ENCODE measurements at places on chromosomes 7 and 10.

GRCh38 chr10:23094786-23095403 lies 484 bp upstream of the MSRB2 start:
- DNase-seq, result no peak

GRCh38 chr7:27118580-27118979 lies 12.0 kb downstream of the HOXA4 start:
- no peak for DNase-seq

GRCh38 chr7:45701701-45702510 lies 127.7 kb downstream of the ADCY1 start:
- no peak for DNase-seq

DNA sequence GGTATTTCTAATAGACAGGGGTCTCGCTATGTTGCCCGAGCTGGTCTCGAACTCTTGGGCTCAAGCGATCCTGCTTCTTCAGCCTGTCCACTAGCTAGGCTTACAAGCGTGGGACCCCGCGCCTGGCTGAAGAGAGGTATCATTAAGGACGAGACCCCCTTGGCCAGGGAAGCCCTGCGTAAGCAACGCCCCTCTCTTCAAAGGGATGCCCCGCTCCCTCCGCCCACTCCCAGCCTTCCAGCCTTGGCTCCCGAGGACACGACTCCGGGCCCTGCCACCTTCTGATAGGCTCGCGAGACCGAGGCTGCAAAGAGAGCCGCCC lies 220 bp upstream of the ZKSCAN5 start:
- DNase-seq, result no peak

DNA sequence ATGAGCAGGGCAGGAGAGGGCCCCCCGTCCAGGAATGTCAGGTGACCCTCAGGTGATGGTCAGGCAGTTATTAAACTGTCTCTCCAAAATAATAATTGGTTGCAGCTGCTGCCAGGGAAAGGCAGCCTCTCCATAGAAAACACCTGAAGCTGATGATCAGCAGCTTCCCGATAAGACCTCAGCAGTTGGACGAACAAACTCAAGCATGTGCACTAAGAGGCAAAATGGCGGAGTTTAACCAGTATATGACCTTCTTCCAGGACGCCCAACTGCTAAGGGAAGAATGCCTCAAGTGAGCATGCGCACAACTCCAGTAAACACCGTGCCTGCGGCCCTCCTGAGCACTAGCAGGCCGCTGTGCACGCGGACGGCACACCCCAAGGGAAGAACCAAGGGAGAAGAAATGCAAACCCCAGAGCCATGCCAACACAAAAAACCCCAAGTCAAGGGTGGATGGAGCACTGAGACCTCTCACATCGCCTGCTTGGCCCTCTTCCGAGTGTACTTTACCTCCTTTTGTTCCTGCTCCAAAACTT lies 38.9 kb upstream of the ADARB2 start:
- DNase-seq, result no peak

- peak; percentile 49 for DNase-seq
Measured at GRCh38 chr7:93043385-93043985, 74.3 kb downstream of the SAMD9 start.

- no peak for DNase-seq
Measured at GRCh38 chr10:72951760-72952159, 2.8 kb downstream of the PLA2G12B start.

DNA sequence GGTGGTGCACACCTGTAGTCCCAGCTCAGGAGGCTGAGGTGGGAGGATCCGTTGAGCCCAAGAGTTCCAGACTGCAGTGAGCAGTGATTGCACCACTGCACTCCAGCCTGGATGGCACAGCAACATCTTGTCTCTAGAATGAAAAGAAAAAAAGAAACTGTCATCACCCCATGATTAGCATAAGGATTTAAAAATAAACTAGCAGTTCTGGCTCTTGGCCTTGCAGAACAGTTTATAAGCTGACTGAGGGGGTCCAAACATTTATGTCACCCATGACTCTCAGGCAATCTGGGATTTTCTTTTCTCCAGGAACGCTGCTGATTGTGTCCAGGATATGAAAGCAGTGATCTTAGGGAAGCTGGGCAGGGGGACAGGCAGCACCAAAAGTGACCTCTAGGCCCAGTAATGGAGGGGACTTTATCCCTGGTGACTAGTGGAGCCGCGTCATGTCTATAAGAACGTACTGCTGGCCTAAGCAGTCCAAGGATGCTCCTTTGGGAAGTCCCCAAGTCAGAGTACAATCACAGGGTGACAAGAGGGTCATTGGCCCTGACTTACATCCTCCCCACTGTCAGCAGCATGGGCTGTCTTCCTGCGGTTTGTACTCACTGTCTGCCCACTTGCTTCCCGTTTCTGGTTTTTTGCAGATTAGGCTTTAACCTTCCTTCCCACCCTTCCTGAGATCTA lies 177.4 kb downstream of the ARHGAP12 start:
- no peak for DNase-seq

- no peak for DNase-seq
Measured at GRCh38 chr7:99782012-99782953, 1.7 kb downstream of the CYP3A4 start.

DNA sequence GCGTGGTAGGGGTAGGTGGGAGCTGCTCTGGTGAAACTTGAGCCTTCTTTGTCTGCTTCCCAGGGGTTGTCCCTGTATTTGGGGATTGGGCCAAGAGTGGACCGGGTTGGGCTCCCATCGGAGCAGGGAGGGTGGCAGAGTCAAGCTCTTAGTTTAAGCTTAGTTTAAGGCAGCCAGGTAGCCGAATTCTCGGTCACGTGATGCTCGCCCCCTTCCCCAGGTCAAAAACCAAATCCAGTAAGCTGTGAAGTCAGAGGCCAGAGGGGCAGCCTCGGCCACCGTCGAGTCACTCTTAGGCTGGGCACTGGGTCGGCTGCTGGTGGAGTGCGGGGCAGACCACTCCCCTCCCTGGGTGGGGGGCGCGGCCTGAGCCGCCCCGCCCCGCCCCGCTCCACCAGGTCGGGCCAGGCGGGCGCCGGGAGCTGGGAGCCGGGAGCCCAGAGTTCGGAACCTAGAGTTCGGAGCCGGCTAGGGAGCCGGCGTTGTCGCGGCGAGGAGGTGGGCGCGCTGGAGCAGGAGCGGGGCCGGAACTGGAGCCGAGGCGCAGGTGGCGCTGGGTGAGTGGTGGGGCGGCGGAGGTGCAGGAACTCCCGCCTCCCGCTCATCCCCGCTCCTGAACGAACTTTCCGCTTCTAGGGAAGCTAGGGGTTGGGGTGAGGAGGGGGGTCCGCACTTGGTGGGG lies 2.8 kb upstream of the LZTS2 start:
- no peak for DNase-seq

GRCh38 chr10:110797416-110797815 lies 74.3 kb upstream of the PDCD4 start:
- DNase-seq, result no peak

- DNase-seq, result no peak
Measured at GRCh38 chr7:1546909-1547776, 8.9 kb downstream of the TMEM184A start.

DNA sequence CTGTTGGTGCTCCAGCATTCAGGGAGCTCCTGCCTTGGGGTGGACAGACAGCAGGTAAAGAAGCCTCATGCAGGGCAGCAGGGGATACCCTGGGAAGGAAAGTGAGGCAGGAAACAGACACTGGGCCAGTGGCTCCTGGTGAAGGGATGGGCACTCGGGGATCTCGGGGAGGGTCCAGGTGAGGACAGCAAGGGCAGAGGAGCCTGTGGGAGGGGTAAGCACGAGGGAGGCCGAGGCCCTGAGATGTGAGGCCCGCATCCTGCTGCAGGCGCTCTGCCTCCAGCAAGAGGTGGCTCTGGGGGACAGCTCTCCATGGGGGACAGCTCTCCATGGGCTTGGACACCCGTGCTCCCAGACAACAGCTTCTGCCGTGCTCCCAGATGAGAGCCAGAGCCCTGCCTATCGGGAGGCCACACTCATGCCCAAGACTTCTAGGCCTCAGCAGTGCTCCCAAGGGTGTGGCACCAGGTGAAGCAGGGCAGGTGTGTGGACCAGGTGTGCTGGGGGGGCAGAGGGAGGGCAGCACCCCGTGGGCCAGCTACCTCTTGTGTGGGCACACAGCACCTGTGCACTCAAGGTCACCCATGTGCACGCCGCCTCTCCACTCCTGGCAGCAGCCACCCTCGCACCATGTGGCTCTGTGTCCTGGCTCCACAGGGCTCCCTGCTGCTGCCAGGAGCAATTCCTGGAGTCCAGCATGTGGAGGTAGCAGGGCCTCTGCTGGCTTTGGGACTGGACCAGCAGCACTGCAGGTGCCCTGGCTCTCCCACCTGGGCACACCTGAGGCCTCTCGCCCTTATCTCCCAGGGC lies 93.6 kb upstream of the INSIG1 start:
- DNase-seq, result no peak

- DNase-seq, result no peak
Measured at GRCh38 chr7:21587139-21587784, 44.4 kb downstream of the DNAH11 start.

DNA sequence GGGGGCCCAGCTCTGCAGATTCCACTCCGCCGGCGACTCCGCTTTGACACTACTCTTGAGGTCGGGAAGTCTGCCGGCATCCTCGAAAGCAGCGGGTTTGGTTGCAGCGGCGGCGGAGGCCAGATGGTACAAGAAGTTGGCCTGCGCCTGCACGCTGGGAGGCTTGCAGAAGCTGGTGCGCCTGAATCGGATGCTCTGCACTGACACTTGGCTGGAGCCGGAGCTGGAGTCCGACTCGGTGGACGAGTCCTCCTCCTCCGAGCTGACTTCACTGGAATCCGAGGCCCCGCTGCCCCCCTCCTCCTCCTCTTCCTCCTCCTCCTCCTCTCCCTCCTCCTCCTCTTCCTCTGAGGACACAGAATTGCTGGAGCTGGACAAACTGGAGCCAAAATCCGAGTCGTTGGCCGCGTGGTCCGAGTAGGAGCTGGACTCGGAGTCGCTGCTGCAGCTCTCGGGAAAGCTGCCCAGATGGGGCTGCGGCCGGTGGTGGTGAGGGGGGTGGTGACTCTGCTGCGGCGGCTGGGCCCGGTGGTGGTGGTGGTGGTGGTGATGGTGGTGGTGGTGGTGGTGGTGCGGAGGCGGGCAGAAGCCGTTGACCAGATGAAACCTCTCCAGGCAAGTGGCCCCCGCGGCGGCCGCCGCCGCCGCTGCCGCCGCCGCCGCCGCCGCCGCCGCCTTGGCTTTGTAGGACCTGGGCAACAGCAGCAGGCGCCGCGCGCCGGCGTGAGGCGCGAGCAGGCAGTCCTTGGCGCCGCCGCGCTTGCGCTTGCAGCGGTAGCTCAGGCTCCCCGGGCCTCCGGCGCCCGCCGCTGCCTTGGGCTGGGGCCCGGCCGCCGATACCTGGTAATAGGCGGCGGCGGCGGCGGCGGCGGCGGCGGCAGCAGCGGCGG lies 9.0 kb downstream of the SKIDA1 start:
- DNase-seq, result no peak

GRCh38 chr10:61021926-61022325 lies 77.9 kb upstream of the RHOBTB1 start:
- DNase-seq, result no peak

GRCh38 chr7:106668861-106669524 lies 8.0 kb upstream of the CCDC71L start:
- DNase-seq, result no peak

DNA sequence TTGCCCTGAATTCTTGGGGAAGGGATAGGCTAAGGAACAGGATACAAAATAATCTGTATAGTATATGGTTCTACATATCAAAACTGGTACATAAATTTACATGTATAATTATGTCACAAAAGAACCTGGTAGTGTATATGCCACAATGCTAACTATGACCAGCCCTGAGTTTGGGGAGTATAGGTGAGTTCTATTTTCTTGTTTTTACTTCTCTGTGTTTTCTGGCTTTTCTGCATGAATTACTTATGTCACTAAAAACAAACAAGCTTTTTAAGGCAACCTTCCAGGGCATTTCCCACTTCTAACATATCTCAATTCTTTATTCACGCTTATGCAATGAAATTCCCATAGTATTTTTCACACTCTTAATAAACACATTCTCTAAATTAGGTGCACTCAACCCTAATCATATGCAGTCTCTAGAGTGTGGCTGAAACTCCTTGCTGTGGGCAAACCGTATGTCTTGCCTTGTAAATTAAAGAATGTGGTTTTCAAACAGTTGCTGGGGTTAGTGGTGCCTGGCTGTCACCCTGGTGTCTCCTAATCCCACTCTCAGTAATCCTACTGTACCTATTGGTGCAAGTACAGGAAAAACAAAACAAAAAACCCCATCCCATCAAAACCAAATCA lies 14.0 kb upstream of the INSIG1 start:
- no peak for DNase-seq

GRCh38 chr7:151032936-151033863 lies 5.0 kb downstream of the ABCB8 start:
- DNase-seq, result no peak

DNA sequence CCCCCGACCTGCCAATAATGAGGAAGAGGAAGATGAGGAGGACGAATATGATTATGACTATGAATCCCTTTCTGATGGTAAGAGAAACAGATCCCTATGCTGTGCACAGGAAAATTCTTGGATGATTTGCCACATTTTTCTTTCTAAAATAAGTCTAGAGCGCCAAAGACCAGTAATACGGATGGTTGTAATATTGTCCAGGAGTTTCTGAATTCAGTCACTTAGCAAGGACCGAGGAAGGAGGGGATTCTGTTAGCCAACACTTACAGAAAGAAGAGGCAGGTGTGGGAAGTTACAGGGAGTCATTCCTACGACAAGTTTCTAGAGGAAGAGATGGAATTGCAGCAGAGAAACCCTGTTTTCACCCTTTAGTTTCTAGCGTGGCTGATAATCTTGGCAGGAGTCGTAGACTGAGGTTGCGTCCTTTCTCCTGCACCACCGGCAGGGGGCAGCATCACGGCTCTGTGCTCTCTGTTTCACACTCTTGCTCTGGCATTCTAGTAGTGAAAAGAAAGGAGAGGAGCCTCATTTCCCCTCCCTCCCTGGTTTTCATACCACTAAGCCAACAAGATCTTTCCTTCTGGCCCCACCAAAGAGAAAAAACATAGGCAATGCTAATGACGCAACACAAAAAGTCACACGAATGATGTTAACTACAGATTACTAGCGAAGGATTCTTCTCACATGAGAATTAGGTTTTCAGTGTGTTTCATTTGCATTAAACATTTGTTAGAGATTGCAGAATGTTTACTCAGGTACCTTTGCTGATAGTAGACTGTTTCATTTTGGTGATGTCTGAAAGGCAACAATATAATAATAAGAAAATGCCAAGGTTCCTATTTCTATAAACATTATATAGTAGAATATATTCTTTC lies 82.7 kb downstream of the NOC3L start:
- DNase-seq, result peak; percentile 31

GRCh38 chr7:18936265-18936664 lies 181.2 kb downstream of the TWIST1 start:
- no peak for DNase-seq

GRCh38 chr7:2012981-2013380 lies 219.8 kb downstream of the MAD1L1 start:
- no peak for DNase-seq

GRCh38 chr7:7148798-7149481 lies 33.4 kb upstream of the C1GALT1 start:
- DNase-seq, result no peak

GRCh38 chr7:156579566-156579965 lies 61.0 kb upstream of the RNF32 start:
- no peak for DNase-seq

All from HFF-Myc (cell line).